ENCODE measurements at places on chromosomes 16 and 17.
A peak's percentile ranks its signal among the peaks of the same experiment; 100 is the strongest.

DNA sequence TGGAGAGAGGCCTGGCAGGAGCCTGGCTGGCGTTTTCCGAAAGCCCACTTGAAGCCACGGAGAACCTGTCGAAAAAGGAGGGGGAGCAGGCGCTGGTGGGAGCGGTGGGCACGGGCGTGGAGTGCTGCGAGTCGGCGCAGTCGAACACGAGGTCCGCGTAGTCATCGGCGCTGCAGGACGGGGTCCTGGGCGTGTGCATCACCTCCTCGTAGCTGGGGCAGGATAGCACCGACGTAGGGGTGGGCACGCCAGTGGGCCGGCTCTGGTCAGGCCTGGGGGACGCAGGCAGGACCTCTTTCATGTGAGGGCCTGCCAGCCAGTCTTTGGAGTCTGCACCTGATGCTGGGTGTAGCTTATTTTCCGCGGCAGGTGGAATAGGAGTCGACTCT is 63.7 kb downstream of the ZNF778 start:
- DNase-seq, result no peak

DNA sequence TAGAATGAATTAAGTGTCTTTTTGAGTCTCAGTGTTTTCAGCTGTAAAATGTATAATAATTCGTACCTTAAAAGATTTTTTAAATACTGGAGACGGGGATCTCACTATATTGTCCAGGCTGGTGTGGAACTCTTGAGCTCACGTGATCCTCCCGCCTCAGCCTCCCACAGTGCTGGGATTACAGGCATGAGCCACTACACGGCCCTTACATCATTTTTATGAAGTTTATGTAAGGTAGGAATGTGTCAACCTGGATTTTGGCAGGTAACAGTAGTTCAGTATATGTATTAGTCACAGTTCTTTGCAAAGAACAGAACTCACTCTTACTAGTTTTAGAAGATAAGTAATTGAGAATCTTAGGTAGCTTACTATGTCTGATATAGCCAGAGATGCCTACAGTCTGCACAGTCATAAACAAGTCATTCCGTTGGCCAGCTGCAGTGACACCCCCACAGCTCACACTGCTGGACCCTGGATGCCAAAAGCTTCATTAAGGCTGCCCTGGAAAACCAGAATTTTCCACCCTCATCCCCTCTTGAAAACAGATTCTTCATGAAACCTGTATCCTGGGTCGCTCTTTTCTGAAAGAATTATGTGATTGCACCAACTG is 583 bp upstream of the COX6A2 start:
- DNase-seq, result no peak

DNA sequence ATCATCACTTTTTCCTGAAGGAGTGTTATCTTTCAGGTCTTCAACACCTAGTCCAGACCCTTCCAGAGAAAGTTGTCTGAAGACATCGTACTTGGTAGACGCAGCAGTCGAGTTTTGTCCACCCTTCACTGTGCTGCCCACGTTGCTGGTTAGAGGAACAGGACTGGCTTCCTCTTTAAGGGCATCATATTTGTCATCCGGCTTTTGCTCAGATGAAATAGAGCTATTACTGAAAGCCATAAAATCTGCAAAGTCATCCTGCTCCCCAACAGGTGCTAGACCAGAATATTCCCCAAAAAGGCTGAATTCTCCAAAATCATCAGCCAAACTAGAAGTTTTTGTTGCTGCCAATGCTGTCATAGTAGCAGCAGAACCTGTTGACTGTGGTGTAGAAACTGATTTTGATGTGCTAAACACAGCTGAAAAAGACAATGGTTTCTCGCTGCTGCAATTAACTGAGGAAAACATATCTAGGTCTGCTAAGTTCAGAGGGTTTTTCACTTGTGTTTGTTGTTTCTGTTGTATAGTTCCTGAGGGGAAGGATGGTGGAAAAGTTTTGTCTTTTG is 55.7 kb downstream of the SYNRG start:
- no peak for DNase-seq

- DNase-seq, result no peak
Measured at GRCh38 chr16:84362471-84362941, 5.8 kb upstream of the ATP2C2 start.

DNA sequence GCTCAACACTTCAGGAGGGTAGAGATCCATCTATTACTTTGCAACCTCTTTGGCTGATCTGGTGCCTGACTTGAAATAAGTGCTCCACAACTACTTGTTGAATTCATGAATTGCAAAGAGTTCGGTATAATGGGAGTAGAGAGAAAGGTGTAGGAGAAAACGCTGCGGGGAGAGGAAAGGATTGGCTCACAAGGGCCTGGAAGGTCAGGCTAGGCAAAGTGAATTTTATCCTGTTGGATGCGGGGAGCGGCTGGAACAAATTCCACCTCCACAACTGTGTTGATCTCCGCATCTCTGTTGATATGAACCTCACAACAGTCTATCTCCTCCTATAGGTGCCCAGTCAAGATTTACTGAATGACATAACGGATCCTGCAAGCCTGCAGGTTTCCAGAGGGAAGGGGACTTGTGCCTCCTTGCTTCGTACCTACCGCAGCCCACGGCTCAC is 684 bp downstream of the SLX4 start:
- no peak for DNase-seq

- DNase-seq, result no peak
Measured at GRCh38 chr17:29347831-29348629, 42.1 kb upstream of the TAOK1 start.

DNA sequence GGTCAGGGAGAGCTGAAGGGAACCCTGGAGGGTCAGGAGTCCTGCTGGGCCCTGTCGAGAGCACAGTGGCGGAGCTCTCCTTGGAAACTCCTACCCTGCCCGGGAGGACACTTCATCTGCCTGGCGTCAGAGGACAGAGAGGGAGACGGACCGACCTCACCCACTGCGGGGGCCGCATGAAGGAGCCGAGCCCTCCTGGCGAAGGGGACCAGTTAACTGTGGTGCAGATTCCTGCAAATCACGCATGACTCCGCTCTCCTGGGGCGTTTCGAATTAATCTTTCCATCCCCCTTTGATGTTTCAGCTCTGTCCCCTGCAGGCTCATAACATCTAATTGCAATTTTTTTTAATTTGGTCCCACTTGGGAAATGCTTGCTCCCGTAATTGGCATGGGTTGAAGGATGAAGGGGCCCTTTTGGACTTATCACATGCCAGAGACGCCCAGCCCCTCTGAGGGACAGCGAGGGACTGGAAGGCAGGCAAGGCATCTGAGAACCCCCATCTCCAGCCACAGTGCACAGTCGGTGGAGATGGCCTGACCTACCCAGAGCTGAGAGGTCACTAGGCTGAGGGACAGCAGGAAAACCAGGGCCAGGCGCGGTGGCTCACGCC is 26.5 kb downstream of the RPH3AL start:
- DNase-seq, result no peak

DNA sequence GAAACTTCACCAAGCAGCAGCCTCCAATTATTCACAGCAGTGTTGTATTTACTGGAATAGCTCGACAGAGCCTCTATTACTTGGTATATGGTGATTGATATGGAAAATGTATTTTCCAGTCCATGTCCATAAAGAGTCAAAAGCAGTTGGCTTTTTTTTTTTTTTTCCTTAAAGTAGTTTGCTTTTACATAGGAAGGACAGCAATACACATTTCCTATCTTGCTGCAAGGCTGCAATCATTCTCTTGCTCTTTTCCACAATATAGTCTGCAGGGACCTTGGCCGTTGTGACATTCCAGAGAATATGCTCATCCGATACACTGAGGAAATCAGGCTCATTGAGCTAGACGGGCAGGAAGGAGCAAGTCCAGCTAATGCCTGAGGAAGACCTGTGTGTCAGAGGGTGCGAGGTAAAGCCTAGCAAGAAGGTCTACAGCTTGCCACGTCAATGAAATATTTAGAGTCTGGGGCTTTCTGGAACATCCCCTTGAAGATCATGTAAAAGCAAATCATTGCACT is 131.1 kb downstream of the ENGASE start:
- DNase-seq, result no peak

- DNase-seq, result no peak
Measured at GRCh38 chr16:354971-355461, 2.5 kb upstream of the AXIN1 start.

- no peak for DNase-seq
Measured at GRCh38 chr16:72740347-72740746, 307.6 kb downstream of the ZFHX3 start.

DNA sequence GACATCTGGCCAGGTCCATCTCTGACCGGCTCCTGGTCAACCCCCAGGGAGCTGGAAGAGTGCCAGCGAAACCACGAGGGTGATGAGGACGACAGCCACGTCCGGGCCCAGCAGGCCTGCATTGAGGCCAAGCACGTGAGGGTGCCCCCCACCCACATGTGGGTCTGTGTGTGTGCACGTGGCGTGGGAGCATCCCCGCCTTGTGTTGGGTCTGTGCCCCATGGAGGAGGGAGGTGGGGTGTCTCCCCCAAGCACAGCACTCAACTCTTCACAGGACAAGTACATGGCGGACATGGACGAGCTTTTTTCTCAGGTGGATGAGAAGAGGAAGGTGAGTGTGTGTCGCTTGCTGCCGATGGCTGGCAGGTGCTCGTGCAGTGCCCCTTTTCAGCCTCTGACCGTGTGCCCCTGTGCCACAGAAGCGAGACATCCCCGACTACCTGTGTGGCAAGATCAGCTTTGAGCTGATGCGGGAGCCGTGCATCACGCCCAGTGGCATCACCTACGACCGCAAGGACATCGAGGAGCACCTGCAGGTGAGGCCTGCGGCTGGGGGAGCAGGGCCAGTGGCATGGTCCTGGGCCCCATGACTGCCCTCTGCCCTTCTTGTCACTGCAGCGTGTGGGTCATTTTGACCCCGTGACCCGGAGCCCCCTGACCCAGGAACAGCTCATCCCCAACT is 1.7 kb downstream of the STUB1 start:
- no peak for DNase-seq

DNA sequence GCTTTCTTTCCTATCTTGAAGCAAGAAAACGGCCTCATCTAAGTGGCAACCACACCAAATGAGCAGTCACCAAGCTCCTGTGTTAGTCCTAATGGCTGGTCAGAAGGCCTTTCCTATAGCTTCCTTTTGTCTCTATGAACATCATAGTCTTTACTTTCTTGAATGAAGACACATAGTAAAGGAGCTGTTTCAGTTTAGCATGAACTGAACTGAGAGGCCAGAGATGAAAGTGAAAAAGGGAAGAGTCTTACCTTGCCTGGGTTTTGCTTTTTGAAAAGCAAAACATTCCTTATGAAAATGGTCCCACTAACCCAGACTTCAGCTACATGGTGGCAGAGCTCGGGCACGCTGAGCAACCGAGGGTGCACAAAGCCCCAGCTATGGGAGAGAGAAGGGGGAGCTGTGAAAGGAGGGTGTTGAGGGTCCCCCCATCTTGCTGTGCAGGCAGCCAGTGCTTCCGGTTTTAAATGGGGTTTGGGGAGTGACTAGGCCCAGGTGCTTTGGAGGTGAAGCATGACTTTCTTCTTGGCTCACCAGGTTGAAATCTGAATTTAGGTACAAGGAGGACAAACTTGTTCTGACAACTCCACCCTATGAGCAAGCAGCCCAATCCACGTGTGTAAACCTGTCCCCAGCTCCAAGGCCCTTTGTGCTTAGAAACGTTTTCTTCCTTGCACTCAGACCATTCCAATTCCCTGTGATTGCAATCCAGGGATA is 9.1 kb upstream of the PSMC3IP start:
- peak; percentile 50 for DNase-seq

DNA sequence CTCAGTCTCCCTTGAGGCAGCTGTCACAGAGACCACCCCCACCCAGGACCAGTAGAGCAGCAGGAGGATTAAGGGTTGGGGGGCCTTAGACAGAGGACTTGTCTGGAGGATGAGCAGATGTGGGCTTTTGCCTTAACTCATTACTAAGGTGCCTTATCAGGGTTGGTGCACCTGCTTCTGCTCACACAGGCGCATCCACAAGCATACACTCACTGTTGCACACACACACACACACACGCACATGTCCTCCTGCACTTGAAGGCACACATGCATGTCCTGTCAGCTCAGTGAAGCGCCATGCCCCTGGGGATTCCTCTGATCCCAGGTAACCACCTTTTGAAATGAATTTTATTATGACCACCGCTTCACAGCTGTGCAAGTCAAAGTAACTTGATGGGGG is 1.2 kb downstream of the GFAP start:
- no peak for DNase-seq

DNA sequence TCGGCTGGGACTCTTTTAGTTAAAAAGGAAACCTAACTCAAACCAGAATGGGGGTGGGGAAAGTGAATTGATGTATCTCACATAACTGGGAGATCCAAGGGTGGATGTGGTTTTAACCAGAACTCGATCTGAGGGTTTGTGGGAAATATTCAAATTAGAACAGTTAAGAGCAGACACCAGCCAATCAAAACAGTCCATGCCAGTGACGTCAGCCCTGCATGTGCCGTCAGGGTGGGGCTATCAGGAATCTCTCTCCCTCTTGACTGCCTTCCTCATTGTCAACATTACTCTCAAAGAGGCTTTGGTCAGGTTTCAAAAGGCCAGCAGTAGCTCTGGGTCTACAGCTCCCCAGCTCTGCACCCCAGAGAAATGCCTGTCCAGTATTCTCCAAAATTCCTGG is 94.2 kb upstream of the HSBP1 start:
- no peak for DNase-seq

DNA sequence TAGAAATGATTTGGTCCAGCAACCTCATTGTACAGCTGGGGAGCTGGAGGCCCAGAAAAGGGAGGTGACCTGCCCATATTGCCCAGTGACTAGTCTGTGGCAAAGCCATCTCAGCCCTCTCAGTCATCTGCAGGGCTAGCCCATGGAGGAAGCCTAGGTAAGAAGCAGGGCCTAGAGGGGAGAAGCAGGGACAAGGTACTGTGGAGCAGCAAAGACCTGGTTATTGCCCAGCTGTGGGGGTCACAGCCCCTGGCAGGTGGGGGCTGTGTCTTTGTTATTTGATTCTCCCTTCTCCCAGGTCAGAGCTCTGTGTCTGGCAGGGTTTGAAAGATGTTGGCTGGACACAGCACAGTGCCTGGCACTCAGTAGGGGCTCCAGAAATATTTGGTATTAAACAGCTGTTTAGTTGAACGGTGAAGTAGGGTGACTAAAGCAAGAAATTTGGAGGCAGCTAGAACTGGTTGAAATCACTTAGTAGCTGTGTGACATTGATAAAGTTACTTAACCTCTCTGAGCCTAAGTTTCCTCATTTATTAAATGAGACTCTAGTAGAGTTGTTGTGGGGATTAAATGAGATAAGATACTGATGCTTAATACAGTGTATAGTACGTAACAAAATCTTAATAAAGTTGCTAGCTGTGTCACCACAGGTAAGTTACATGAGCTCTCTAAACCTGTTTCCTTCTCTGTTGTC is 17.3 kb downstream of the CCR7 start:
- no peak for DNase-seq

DNA sequence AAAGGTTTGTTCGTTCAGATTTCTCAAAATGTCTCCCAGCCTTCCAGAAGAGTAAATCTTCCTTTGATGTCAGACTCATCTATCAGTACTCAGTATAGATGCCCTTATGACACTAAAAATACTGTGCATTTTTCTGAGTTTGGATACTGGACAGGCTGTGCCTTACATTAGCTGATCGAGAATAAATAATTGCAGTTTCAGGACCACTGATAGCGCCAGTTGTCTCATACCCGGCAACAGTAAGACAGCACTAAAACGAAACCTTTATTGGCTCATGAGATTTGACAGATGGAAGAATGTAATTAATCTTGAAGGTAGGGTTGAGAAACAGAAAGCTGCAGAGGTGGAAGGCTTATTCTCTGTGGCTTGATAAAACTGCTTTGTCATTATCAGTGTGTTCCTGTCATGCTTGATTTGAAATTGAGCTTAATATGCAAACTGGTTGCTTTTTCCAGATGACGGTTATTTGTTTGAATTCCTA is 1.2 kb downstream of the ATP6V0A1 start:
- DNase-seq, result peak; percentile 57

- DNase-seq, result peak; percentile 94
Measured at GRCh38 chr17:49676276-49676868, 1.5 kb downstream of the SPOP start.

- peak; percentile 3 for DNase-seq
Measured at GRCh38 chr16:336269-336668, 16.3 kb downstream of the AXIN1 start.

Measured in B cell (primary cell).